Esophagus squamous epithelium (tissue), 5 donors: ENCODE measurements at places on chromosomes 5 and 9.
A peak's percentile ranks its signal among the peaks of the same experiment; 100 is the strongest.

GRCh38 chr5:175457466-175457865, 13.5 kb upstream of the DRD1 start:
- no peak for DNase-seq

DNA sequence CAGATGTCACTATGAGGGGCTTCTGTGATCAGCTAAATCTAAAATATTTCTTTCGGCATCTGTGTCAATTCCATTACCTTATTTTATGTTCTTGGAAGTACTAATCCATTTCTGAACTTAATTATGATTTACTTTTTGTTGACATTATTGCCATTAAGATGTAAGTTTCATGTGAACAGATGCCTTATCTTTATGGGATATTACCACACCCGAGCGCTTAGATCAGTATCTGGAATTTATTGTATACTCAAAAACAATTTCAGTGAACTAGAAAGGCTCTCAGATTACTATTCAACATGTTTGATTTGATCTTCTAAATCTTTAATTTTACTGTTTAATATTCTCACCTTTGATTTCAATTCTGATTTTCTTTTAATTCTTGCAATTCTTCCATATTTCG, 567.7 kb upstream of the TLE4 start:
- no peak for DNase-seq

DNA sequence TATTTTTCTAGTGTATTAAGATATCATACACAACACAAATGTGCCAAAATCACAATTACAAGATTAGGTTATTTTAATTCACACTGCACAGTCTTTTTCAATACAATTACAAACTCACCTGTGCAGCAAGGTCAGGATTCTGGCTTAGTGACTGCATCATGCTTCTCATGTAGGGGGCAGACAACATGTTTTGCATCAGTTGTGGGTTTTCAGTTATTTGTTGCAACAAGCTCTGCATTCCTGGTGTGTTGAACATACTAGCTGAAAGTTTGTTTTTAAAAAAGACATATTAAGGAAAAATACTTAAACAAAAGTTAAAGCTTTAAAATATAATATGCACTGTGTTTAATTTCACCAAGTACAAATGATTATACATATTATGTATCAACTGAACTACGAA, 38.7 kb downstream of the UBQLN1 start:
- DNase-seq = no peak

DNA sequence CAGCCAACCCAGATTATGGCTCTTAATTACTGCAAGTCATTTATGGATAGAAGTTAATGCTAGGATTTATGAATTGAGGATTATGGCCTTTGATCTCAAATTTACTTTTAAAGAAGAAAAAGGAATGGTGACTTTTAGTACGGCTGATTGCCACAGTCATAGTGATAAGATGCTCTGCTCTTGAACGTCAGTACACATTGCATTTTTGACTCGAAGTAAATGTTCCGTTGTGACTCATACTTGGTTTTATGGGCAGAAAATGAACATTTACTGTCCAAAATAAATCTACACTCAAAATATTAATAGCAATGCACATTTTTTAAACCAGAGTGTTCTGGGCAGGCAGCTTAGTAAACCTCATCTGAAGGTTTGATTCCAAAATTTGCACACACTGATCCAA, 830 bp downstream of the ADAMTSL1 start:
- no peak for DNase-seq

- no peak for DNase-seq
These were observed 104.3 kb downstream of the SEMA5A start for GRCh38 chr5:9441610-9442009.

GRCh38 chr5:106127985-106128384, 1542.8 kb downstream of the EFNA5 start:
- DNase-seq = no peak

GRCh38 chr9:81227507-81228245, 461.7 kb downstream of the TLE1 start:
- DNase-seq = no peak

DNA sequence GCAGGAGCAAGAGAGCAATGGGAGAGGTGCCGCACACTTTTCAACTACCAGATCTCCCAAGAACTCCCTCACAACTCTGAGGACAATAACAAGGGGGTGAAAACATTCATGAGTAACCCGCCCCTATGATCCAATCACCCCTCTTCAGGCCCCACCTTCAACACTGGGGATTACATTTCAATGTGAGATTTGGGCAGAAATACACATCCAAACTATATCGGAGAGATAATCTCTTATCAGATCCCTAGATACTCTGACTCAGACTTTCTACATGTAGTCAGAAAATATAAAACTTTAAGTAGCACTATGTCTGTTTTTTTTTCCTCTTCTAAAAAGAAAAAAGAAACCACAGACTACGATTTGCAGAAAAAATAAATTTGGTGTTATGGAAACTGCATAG, 1595.9 kb upstream of the NUDT12 start:
- no peak for DNase-seq

DNA sequence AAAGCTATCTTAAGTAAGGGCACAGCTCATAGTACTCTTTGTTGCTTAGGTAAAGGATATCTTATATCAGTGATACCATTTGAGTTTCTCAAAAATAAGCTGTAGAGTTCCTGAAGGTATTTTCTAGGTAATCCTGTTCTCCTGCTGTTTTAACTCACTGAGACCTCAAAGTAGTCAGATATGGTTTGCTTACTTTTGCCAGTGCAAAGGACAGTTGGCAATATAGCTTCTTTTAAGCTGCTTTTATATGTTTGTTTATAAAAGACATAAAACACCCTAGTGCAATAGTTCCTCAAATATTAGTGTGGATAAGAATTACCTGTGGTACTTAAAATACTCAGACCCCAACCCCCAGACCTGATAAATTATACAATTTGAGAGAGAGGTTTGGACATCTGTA, 12.1 kb downstream of the NCBP1 start:
- DNase-seq = no peak

GRCh38 chr9:120484162-120484561, 95.8 kb downstream of the CDK5RAP2 start:
- DNase-seq = no peak

DNA sequence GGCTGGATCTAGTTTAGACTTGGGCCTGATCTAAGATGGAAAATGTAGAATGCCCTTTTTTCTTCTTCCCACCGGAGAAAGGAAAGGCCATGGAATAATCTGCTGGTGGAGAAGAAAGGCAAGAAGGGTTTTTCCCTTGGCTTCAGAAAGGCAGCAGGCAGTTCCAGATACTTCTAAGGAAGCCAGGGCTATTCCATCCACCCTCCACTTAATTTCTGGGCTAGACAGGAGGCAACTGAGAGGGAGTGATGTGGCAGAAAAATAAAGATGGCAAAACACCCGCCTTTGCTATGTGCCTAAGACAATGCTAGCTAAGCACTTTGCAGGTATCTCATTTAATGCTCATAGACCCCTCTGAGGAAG, 9.9 kb downstream of the MYOZ3 start:
- DNase-seq = no peak

DNA sequence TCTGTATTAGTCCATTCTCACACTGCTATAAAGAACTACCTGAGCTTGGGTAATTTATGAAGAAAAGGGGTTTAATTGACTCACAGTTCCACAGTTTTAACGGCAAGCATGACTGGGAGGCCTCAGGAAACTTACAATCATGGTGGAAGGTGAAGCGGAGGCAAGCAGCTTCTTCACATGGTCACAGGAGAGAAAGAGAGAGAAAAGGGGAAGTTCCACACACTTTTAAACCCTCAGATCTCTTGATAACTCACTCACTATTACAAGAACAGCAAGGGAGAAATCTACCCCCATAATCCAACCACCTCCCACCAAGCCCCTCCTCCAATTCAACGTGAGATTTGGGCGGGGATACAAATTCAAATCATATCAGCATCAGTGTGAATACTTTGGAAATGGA, 133.4 kb upstream of the SLC30A5 start:
- DNase-seq = no peak

- no peak for DNase-seq
These were observed 316.5 kb downstream of the ICE1 start for GRCh38 chr5:5738797-5739489.

- DNase-seq = no peak
These were observed 86.8 kb upstream of the CD180 start for GRCh38 chr5:67283275-67283987.

DNA sequence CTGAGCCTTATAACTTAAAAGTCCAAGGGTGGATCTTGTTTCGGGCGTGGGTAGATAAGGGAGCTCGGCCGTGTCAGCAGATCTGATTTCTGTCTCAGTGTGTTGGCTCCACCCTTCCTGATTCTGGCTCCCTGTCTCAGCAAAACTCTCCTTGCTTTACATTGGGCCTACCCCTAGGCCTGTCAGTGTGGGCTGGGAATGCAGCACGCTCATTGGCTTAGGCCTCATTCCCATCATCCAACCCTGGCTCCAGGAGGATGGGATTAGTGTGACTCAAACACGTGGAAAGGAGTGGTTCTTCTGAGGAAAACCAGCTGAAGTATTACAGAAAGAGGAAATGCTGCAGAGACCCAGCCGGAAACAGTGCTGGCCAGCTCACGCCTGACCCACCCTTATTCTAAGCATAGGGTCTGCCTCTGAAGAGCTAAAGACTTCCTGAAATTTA, 59.9 kb downstream of the ZFAND5 start:
- peak; percentile 24 for DNase-seq

- DNase-seq = no peak
These were observed 69.7 kb downstream of the ZNF618 start for GRCh38 chr9:113945784-113946183.

GRCh38 chr5:145739843-145740242, 95.3 kb downstream of the PRELID2 start:
- no peak for DNase-seq

DNA sequence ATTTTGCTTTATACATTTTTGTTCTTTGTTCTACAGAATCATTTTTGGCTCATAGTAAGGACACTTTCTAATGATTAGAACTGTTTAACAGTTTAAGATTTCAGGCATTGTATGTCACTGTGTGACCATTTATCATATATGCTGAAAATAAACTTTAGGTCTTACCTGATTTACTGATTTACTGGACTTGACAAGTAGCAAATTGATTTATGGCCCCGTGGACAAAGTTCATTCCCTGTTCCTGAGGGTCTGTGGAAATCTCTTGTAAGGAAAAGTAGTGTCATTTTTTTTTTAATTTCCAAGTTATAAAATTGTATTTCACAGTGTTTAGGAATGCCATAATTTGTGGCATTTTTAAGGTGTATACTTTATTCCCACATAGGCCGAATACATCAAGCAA, 40.7 kb downstream of the KIF2A start:
- no peak for DNase-seq

GRCh38 chr5:54007827-54008777, 302.3 kb downstream of the ARL15 start:
- no peak for DNase-seq

DNA sequence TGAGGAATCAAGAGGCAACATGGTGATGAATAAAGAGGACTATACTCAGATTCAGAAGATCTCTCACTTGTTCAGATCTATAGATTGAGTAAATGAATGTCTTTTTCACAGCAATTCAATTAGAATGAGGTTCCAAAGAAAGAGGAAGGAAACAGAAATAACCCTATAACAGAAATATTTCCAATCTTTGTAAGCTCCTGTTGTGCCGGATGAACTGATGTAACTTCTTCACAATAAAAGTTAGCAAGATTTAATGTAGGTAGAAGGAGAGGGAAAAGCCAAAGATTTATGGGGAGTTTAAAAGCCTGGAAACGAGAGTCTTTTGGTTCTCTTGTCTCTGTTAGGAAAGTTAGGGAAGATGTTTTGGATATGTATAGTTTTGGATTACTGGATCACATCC, 92.1 kb downstream of the PBX3 start:
- DNase-seq = no peak

DNA sequence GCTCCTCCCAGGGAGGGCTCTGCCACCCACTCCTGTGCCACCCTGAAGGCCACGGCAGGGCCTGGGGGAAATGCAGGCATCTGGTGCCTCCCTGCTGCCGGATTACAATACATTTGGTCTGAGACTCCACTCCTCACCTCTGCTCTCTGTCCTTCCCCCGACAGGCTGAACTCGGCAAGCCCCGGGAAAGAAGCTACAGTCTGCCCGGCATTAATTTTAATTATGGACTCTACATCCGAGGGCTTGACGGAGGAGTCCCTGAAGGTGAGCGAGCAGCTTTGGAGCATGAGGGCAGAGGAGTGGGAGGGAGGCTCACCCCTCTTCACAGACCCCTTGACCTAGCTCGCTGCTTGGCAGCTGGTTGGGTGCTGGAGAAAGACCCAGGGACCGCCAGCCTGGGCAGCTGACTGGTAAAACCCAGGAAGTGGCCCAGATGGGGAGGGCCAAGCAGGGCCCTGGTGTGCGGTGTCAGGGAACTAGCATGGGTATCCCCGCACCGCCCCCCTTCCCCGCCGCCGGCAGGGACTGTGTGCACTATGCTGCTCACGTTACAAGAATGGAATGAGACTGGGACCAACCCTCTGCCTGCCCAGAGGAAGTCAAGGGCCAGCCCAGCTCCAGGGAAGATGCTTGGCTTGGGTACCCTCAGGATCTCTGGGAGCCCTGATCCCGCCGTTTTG, 83.7 kb upstream of the BARHL1 start:
- no peak for DNase-seq

- DNase-seq = no peak
These were observed 3.7 kb upstream of the SVEP1 start for GRCh38 chr9:110583237-110583636.

GRCh38 chr9:95171001-95171400, 146.5 kb downstream of the FANCC start:
- DNase-seq = no peak

- no peak for DNase-seq
These were observed 388.0 kb upstream of the ZNF608 start for GRCh38 chr5:125134216-125135081.

DNA sequence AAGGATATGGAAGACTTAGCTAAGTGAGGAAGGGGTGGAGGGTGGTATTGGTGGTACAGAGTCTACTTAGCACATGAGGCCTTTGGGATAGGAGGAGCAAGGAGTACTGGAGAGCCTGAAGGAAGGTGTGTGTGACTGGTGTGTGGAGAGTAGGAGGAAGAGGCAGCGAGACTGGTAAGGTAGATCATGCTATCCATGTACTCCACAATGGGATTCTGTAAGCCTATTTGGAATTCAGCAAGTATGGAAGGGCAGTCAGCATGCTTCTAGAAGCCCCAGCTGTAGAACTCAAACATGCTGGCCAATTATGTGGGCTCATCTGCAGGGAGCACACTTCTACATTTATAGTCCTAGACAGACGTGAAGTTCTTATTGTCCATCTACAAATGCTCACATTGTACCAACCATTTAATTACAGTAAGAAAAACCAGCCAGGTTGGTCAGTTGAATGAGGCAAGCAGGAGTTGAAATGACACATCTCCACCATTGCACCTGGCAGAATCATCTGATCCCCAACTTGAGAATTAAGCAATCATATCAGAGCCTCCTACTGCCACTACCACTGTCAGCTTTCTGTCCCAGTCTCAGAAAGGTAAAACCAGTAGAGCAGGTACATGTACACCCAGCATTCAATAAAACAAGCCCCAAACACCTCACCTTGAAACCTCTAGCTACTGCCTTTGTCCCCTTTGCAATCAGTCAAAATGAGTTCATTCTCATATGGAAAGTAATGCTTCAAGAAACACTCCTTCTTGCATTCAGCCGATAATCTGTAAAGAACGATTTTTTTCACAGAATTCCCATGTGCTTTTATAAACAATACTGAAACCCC, 60.9 kb upstream of the GLRX start:
- DNase-seq = no peak
